Occipital lobe (tissue), 3 donors: ENCODE measurements at places on chromosomes 1 and 21. TPM values are rescaled to one million over a fixed set of nuclear protein-coding genes. Genes with fewer than 3 reads are reported as not detected.

Gene NECTIN4
- total RNA-seq: not detected

Gene PHACTR4
- 9.7 TPM for total RNA-seq

Gene FAM110D
- total RNA-seq: 0.47 TPM

Gene CD53
- 13.1 TPM for total RNA-seq

Gene EDN2
- total RNA-seq: not detected

Gene KRTAP10-1
- total RNA-seq: not detected

Gene CD1C
- not detected for total RNA-seq

Gene TRIM62
- 2.7 TPM for total RNA-seq

Gene GBP5
- 1.6 TPM for total RNA-seq

Gene CTSS
- 11.9 TPM for total RNA-seq

Gene IL19
- not detected for total RNA-seq

Gene CYP4B1
- not detected for total RNA-seq

Gene PROK1
- total RNA-seq: not detected

Gene LYSMD1
- total RNA-seq: 16.4 TPM

Gene TMEM201
- 4.7 TPM for total RNA-seq

Gene ZNF687
- 6.9 TPM for total RNA-seq

Gene APOBEC4
- not detected for total RNA-seq

Gene WLS
- 29.2 TPM for total RNA-seq

Gene LCE2B
- not detected for total RNA-seq

Gene RAB7B
- total RNA-seq: 0.78 TPM

Gene VSIG8
- not detected for total RNA-seq

Gene SLX9
- 6.1 TPM for total RNA-seq

Gene AUNIP
- total RNA-seq: 1.7 TPM

Gene MROH9
- total RNA-seq: not detected

Gene HCRTR1
- 1.1 TPM for total RNA-seq

Gene CD48
- 1.1 TPM for total RNA-seq

Gene LMOD1
- 0.47 TPM for total RNA-seq

Gene HPDL
- 0.62 TPM for total RNA-seq

Gene NHLH1
- 0.62 TPM for total RNA-seq

Gene AMY2B
- total RNA-seq: 201 TPM

Gene NCDN
- total RNA-seq: 59.7 TPM

Gene ATP6V1G3
- not detected for total RNA-seq

Gene OR2AK2
- total RNA-seq: 0.78 TPM

Gene SYT14
- 65.8 TPM for total RNA-seq
